Inflammatory macrophage treated with lipopolysaccharide for 1 hour (primary cell): ENCODE measurements at places on chromosomes 16 and 17.

GRCh38 chr16:56950051-56950450, 11.7 kb upstream of the CETP start:
- DNase-seq: no peak

GRCh38 chr17:40565769-40566409, 617 bp upstream of the CCR7 start:
- no peak for DNase-seq

DNA sequence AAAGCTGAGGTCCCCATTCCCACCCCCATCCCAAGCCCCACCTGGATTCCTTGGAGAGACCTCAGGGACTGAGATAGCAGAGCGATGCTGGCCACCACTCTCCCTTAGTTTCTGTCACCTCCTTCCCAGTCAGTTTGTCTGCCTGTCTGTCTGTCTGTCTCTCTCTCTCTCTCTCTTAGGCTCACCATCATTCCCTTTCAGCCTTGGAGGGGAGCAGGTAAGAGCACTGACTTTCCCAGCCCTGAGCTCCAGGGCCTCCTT, 5.9 kb downstream of the CD300LB start:
- DNase-seq: no peak

- peak; percentile 72 for DNase-seq
Observed at GRCh38 chr16:75380870-75381269, 52.4 kb downstream of the CFDP1 start.
